ENCODE measurements at places on chromosomes 3 and 15.

- no peak for DNase-seq
Measured at GRCh38 chr3:32180141-32180784, 58.2 kb upstream of the CMTM8 start.

GRCh38 chr3:35408882-35409281, 230.4 kb upstream of the ARPP21 start:
- DNase-seq = no peak

GRCh38 chr3:194275291-194275690, 75.8 kb downstream of the CPN2 start:
- DNase-seq = no peak

DNA sequence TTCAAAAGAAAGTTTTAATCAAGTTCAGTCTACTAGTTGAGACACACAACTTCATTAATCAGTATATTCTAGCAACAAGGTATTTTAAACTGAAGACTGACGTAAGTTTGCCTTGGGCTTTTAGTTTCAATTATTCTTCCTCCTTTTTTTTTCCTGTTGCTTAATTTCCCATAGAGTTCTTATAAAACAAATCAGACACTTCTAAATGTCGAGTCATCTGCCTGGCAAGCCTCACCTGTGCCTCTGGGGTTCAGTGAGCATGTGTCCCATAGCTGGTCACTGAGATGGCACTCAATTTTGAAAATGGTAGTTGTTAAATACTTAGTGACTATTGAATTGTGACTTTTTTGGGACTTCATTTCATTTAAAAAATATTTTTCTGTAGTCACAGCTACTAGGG, 27.4 kb downstream of the NKIRAS1 start:
- DNase-seq = no peak

DNA sequence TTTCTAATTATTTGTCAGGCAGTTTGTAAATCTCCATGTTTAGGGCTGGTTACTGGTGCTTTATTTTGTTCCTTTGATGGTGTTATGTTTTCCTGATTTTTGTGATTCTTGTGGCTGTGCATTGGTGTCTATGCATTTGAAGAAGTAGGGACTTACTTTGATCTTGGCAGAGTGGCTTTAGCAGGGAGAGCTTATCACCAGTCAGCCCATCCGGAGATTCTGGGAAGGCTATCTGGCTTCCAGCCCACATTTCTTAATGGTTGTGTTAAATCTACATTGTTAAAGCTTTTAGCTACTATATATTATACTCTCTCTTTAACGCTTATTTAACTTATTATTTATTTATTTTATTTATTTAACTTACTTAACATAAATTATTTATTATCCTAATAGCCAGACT, 35.1 kb downstream of the FBXL2 start:
- no peak for DNase-seq

DNA sequence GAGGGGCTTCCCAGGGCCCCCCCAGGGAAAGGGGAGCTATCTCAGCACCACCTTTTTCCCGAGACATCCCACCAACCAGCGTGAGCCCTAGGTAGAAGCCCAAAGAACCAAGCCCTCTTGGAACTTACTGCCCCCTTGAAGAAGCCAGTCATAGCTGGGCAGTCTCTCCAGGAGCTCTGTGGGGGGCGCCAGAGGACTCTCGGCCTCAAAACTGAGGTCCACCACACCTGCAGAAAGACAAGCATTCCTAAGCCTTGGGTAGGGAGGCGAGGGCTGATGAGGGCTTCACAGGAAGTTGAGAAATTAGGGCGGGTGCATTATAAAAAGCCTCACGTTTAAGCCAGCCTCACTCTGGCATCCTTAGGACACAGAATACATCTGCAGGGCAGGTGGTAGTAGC, 9.0 kb downstream of the SSUH2 start:
- no peak for DNase-seq

Measured in HT-29 (cell line).